ENCODE measurements at places on chromosomes 6 and 20.

- DNase-seq, result no peak
Measured at GRCh38 chr6:14726816-14727493, 518.9 kb upstream of the JARID2 start.

DNA sequence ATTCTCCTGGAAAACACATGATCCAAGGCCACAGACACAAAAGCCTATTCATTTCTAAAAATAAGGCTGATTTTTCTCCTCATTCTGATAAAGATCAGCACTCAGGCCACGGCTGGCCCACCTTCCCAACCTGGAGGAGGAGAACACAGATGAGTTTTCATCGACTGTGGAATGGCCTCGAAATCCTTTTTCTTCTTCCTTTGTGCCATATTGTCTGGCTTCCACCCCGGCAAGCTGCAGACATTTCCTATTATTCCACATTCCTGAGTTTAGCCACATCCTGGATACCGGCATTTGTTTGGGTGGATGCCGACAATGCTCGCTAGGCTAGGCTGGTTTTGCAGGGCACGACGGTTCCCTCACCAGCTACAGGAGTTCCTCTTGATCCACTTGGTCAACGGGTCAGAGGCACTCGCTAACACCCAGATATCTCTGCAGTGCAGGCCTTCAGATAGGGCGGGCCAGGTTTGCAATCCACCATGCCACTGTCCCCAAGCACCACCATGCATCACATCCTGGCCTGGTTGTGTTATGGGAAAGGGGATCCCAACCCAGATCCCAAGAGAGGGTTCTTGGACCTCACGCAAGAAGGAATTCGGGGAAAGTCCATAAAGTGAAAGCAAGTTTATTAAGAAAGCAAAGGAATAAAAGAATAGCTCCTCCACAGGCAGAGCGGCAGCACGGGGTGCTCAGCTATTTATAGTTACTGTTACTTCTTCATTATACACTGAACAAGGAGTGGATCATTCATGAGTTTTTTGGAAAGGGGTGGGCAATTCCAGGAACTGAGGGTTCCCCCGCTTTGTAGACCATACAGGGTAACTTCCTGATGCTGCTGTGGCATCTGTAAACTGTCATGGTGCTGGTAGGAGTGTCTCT, 4.2 kb upstream of the CTSZ start:
- no peak for DNase-seq

DNA sequence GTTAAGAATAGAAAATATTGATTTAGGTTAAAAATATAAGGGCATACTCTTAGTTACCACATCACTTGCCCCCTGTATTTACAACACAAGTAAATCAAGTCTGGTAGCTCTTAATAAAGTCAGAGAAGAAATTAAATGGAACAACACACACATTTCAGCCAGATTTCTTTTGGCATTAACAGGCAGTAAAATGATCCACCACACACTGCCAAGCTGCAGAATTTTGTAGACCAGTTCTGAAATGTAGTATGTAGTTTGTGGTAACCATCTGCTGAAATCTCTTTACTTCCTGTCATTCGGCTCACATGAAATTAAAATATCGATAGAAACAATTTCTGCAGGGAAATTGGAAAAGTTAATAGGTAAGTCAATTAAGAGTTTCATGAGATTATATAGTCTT, 326.8 kb downstream of the KHDRBS2 start:
- DNase-seq, result no peak

DNA sequence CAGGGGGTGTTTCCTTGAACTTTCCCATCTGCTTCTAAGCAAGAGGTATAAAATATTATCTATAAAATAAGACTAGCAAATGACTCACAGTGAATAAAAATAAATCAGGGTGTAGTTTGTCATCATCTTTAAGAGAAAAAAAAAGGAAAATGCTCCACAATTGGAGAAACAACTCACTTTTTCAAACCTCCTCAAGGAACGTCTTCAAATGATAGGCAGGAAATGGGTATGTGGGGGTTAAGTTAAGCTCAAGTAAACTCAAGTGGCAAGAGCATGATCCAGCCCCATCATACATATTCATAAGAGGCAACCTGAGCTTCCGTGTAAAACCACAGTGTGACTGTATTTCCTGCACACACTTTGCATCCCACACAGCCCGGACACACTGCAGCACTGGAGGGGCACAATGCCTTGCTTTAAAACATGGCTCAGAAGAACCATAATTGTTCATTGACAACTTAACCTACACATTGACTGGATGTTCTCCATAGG, 58.5 kb upstream of the CEP85L start:
- DNase-seq, result no peak

- no peak for DNase-seq
Measured at GRCh38 chr20:7015257-7015656, 247.8 kb downstream of the BMP2 start.

DNA sequence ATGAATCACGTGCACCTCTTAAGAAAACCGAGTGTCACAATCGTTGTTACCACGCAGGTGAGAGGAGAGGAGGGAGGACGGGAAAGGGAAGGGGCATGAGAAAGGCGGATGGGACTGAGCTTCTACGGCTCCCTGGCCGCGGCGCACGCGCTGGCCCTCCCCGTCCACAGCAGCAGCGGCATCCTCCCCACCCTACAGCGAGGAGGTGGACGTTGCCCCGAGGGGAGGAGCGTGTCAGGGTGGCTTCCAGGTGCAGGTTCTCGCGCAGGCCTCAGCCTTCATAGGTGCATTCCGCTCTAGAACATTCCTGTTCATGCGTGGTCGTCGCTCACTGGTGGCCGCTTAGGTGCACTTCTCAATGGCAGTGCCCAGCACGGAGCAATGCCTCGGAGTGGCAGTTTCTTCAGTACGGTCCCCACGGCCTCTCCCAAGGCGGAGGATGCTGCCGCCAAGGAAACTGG, 29.7 kb upstream of the AFDN start:
- no peak for DNase-seq

DNA sequence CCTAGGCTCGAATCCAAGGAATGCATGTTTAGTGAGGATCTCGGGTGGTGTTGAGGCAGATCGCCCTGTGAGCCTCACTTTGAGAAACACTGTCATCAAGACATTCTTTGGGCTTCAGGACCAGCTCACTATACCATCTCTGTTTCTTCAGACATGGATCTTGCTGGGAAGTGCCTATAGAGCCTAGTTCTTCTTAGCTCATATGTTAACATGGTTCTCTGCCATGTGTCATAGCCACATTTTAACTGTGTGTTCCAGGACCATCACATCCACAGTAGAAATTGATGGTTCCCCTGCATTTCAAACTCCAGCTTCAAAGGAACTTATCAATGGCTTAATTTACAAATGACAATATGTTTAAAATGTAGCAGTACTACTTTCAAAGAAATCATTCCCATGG, 57.4 kb downstream of the NOX3 start:
- DNase-seq, result no peak

All from nucleus accumbens (tissue), 56 donors.